ENCODE measurements at places on chromosomes 13 and 19.
A peak's percentile ranks its signal among the peaks of the same experiment; 100 is the strongest.

GRCh38 chr13:38669234-38669964, 17.5 kb upstream of the FREM2 start:
- no peak for DNase-seq

DNA sequence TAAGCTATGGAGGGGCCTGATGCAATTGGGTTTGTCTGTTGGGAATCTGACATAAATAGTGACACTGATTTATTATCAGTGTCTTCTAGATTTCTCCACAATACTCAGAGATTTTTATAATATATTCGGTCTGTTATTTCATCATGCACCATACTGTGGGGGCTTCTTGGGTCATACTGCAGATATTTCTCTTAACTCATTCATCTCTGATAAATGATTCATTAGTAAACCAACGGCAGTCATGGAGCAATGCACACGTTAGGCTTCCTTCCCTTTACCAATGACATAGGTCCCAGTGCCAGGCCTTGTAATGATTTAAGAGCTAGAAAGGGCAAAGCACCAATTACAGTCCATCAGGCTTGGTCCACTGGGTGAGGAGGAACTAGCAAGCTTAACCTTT, 53.6 kb downstream of the FAM216B start:
- DNase-seq: no peak

- DNase-seq: no peak
Measured at GRCh38 chr19:1220477-1220930, 14.9 kb downstream of the STK11 start.

- DNase-seq: no peak
Measured at GRCh38 chr13:108915095-108915633, 285.8 kb downstream of the MYO16 start.

DNA sequence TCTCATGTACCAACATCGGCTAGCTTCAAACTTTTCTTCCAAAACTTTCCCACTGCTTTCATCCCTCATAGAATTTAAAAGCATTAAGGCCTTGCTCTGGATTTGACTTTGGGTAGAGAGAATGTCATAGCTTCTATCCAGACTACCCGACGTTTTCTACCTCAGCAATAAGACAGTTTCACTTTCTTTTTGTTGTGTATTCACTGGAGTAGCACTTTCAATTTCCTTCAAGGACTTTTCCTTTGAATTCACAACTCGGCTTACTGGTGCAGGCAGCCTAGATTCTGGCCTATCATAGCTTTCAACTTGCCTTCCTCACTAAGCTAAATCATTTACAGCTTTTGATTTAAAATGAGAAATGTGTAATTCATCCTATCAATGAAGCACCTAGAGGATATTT, 420.4 kb upstream of the GPC6 start:
- no peak for DNase-seq

GRCh38 chr19:54795758-54796157, 7.7 kb upstream of the KIR2DL4 start:
- no peak for DNase-seq

GRCh38 chr13:61383111-61383510, 32.5 kb downstream of the PCDH20 start:
- no peak for DNase-seq

DNA sequence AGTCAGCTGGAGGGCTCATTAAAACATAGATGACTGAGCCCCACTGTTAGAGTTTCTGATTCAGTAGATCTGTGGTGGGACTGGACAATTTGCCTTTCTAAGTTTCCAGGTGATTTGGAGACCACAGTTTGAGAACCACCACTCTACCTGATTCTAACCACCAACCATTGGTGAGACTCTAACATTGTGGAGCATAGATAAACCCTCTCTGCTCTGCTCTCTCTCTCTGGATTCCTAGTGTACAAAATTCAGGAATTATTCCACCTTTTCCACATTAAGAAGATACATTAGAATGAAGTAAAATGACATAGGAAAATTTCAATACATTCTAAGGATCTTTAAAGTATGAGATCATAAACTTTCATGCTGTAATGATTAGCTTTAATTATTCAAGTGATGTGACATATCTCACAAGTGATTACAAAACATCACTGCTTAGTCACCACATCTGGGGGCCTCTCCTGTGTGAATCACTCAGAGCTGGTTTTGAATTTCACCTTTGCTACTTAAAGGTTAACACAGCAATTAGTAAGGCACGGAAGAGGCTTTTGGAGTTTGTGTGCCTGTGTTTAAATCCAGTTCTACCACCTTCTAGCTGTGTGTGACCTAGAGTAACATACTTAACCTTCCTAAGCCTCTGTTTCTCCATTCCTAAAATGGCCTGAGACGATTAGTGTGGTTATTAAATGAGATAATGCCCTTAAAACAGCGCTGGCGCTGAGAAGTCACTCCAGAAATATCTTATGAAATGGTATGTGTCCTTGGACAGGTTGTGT, 78.5 kb upstream of the NBEA start:
- DNase-seq: no peak

GRCh38 chr19:46731584-46731983, 14.3 kb upstream of the FKRP start:
- DNase-seq: no peak

GRCh38 chr13:80654638-80655249, 313.8 kb upstream of the SPRY2 start:
- no peak for DNase-seq

GRCh38 chr19:37719111-37719926, at the start of gene ZNF607:
Gene ZNF607 (minus strand): TSS chr19:37719761. CDS start chr19:37711618, 8,143 bp downstream.
- peak; percentile 92 for DNase-seq

DNA sequence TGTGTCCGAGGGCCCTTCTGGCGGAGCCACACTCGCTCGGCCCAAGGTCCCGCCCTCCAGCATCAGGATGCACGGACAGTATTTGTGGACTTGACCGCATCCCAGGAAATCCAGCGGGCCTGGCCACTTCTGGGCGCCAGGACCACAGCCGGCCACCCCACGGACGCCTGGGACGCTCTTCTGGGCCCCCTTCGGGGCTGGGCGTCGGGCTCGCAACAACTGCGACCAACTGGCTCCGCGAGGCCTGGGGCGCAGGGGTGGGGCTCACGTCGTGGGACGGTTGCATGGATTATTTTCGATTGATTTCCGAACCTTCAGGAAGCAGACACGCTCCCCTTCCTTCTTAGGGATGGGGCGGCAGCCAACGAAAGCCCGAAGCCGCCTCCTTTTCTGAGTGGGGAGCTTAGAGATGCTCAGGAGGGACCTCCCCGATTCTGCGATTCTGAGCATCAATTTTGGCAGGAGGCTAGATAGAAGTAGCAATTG, 521 bp upstream of the NUP58 start:
- DNase-seq: peak; percentile 73

- DNase-seq: peak; percentile 52
Measured at GRCh38 chr13:38872693-38873092, 117.9 kb downstream of the STOML3 start.

DNA sequence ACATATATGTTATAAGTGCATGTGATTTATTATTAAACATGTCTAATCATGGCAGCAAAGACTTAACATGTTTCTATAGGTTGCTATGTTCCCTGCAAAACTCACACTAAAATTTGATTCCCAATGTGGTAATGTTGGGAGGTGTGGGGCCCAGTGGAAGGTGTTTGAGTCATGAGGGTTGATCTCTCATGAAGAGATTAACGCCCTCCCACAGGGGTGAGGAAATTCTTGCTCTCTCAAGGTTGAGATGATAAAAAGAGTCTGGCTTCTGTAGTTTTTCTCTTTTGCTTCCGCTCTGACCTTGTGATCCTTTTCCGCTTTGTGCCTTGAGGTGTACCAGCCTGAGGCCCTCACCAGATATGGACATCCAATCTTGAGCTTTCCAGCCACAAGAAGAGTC, 737.5 kb upstream of the SLITRK5 start:
- DNase-seq: no peak

DNA sequence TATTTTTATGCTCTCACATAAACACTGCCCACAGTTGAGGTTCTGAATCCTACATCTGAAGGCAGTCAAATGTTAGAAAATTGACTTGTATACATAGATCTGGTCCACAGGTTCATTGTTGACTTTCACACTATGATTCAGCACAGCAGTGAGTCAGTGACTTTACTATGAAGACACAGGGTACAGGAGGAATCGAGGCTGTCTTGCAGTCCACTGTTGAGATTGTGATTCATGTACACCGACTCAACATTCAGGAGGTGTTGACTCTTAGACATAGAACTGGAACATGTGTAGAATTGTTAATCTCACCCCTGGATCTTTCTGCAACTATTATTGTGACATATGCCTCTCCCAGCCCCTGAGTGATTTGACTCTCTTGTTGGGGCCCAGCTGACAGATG, 74.3 kb upstream of the ZNF43 start:
- DNase-seq: no peak

DNA sequence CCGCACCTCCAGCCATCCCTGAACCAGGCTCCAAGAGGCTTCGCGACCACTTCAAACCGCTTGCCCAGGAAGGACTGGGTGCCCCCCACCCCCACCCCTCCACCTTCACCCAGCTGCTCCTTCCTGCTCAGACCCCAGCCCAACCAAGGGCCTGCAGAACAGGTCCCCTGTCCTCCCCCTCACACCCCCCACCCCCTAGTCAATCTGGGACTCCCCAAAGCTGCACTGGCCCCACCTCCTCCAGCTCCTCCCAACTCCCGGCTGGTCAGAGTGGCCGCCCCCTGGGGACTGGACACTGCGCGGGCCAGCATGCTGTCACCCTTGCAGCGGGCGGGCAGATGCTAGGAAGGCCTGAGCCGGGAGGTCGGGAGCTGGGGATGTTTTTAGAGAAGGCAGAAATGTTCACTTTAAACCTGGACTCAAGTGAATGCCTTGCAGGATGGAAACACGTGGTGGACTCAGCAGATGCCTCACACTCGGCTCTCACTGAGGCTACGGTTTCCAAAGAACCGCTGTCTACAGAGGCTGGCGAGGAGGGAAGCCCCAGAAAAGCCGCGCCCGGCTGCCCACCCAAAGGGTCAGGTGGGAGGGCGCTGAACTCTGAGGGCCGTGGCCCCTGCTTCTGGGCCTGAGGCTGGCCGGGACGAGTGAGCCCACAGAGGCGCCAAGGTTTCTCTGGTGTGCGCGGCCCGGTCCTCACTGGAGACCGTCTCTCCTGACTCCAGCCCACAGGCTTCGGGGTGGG, 8.0 kb downstream of the RPL36 start:
- peak; percentile 43 for DNase-seq

GRCh38 chr19:44657211-44657921, 13.7 kb downstream of the PVR start:
- peak; percentile 69 for DNase-seq

GRCh38 chr13:75160984-75161383, 321.0 kb downstream of the TBC1D4 start:
- no peak for DNase-seq

DNA sequence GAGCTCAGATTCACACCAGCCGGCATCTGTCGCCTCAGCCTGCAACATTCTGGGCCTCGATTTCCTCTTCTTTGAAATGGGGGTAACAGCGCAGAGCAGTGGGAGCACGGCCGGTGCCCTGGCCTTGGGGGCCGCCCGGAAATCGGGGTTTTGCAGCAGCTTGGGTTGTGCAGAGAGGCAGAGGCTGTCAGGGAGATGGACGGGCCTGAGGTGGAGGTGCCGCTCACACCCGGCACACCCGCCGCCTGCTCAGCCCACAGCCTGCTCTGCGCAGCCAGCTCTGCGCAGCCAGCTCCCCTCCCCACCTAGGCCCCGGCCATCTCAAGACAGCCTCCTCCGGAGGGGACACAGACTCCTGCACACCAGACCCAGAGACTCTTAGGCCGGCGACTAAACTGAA, 10.6 kb downstream of the KLF2 start:
- no peak for DNase-seq

- peak; percentile 74 for DNase-seq
Measured at GRCh38 chr19:55345818-55346724, 6.4 kb downstream of the KMT5C start.

- no peak for DNase-seq
Measured at GRCh38 chr13:74039667-74040066, 94.5 kb downstream of the KLF12 start.

DNA sequence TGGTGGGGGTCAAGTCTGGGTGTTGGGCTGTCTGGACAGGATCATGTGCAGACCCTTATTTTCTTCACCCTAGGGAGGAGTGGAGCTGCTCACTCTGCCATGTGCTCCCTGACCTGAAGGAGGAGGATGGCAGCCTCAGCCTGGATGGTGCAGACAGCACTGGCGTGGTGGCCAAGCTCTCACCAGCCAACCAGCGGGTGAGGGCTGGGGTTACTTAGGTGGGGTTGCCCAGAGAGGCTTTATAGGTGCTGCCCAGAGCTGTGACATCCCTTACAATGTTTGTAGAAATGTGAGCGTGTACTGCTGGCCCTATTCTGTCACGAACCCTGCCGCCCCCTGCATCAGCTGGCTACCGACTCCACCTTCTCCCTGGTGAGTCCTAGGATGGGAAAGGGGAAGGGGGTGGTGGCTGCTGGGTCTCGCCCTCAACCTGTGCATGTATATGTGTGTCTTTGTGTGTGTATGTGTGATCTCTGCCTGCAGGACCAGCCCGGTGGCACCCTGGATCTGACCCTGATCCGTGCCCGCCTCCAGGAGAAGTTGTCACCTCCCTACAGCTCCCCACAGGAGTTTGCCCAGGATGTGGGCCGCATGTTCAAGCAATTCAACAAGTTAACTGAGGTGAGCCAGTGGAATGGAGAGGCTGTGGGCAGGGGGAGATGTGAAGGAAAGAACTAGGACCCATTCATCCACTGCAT, 5.1 kb downstream of the CHMP2A start:
- no peak for DNase-seq

- DNase-seq: no peak
Measured at GRCh38 chr13:48741377-48741776, 87.6 kb downstream of the CYSLTR2 start.

GRCh38 chr13:31982124-31982523, 49.5 kb upstream of the FRY start:
- no peak for DNase-seq

DNA sequence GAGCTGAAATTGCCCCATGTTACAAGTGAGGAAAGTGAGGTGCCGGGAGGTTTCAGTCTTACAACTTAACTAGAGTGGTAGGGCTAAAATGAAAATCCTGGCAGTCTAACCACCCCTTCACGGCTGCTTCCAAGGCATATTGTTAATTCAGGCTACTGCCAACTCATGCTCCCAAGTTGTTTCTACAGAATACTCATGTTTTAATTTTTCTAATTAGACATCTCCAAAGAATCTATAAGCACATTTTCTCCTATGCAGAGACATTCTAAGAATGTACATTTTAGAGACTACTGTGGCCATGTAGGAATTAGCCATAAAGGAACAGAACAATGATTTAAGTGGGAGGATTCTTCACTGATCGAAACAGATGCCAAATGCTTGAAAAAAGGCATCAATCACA, 7.0 kb upstream of the TSC22D1 start:
- DNase-seq: no peak

Data from right forelimb (tissue), 1 donor.